ENCODE measurements at places on chromosomes 2 and 18.

DNA sequence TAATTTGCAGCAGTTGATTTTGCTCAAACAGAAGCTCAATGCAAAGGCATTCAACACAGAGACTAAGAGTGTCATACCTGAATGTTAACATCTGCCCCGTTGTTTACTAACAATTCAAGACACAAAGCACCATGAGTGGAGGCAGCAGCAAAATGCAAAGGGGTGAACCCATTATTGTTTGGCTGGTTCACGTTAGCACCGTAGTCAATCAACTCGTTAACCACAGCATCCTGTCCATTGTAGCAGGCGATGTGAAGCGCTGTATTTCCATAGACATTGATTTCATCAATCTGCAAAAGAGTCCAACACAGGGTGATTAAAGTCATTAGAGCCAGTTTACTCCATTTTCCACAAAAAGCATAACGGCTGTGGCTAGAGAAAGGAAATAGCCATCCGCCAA, 189.3 kb downstream of the ANKRD44 start:
- DNase-seq, result no peak

- DNase-seq, result no peak
Observed at GRCh38 chr2:1234731-1235308, 178.4 kb upstream of the TPO start.

DNA sequence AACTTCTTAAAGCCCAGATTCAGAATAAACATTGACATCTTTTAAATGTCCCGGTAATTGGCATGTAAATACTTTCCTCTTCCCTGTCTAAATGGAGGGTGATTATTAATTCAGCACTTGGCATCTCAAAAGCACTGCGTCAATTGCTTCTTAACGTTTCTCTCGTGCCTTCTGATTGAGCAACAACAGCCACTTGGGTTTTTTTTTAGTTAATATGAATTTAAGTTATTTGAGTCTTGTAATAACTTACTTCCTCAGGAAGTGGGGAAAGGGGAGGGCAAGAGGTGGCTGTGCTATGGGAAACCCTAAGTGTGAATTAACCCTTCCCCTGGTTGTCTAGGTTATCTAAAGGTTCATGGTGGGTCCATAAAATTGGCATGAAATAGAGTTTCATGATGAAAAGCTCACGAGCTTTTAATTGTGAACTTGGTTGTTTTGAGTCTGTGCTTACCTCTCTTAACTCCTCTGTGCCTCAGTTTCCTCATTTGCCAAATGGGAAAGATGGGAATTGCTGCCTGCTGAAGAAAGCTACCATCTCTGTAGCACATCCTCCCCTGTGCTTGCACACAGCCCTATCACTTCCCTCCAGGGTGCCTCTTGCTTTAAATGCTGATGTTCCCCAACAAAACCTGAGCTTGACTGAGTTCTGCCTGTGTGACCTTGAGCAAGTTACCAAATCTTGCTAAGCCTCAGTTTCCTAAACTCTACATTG, 126.3 kb upstream of the BCL2L11 start:
- DNase-seq, result peak; percentile 76

DNA sequence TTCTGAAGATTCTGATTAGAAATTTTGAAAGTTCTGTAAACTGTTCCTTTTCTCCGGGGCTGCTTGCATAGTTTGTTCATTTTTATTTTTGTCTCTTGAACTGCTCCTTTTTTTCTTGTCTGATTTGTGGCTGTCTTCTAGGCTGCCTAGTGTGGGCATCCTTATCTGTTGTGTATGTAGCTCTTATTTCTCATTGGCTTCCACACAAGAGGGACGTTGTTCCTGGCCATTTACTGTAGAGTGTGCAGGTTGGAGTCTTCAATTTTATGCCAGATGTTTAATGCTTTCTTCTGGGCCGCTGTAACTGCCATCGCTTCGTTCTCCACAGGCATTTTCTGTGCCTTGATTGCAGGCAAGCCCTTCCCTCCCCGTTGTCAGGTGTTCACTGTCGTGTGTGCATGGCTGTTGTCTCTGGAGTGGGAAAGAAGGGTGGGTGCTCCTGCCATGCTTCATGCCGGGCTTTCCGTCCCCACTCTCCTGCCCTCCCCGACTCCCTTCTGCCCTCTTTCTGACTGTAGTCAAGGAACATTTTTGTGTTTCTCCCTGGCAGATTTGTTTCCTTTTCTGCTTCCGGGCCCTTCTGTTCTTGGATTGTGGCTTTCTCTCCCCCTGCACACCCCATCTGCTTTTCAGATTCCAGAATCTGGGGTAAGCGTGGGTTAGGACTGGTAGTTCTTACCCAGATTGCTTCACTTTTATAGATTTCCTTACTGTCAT, 15.5 kb downstream of the CEP192 start:
- DNase-seq, result peak; percentile 75

DNA sequence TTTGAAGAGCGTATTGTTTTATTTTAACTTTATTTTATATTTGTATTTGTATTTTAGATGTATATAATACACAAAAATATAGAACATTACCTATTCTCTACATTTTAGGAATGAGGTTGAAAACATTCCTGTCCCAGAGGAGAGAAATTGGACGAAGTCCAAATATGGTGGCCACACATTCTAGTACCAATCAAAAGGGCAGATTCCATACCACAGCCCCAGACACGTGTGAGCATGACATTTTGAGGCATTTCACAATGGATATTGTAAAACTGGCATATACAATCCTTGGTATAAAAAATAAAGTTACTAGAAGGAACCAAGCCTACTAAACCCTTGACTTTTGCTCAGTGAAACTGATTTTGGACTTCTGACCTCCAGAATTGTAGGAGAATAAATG, 50.6 kb downstream of the C2orf76 start:
- no peak for DNase-seq

Data from KBM-7 (cell line).